ENCODE measurements at places on chromosomes 3 and 15.

DNA sequence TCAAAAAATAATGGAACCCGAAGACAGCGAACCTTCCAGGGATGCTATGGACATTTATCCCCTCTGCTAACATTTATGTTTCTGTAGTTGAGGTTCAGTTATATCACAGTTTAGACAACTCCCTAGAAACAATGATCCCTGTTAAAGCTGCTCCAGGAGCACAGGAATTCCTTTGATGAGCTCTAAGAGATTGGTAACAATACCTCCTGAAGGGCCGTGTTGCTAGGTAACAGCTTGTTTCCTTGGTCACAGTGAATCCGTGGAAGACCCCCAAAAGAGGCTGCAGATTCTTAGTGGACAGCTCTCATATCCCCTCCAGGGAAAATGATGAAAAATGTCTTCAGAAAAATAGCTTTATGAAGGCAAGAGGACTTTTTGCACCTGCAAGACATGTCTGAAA lies 160.2 kb downstream of the SERPINI1 start:
- no peak for DNase-seq

DNA sequence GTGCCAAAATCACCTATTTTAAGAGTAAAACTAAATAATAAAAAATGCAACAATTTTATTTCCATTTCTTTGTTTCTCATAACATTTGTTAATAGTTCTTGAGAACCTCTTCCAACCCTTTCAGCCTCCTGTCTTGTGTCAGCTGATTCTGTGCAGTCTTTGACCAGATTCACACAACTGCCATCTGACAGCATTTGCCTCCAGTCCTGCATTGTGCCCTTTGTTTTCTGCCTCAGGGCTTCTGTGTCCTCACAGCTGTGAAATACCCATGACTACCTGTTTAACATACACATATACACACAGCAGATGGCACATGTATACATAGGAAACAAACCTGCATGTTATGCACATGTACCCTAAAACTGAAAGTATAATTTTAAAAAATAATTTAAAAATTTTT lies 13.2 kb upstream of the CNTN6 start:
- DNase-seq, result no peak

DNA sequence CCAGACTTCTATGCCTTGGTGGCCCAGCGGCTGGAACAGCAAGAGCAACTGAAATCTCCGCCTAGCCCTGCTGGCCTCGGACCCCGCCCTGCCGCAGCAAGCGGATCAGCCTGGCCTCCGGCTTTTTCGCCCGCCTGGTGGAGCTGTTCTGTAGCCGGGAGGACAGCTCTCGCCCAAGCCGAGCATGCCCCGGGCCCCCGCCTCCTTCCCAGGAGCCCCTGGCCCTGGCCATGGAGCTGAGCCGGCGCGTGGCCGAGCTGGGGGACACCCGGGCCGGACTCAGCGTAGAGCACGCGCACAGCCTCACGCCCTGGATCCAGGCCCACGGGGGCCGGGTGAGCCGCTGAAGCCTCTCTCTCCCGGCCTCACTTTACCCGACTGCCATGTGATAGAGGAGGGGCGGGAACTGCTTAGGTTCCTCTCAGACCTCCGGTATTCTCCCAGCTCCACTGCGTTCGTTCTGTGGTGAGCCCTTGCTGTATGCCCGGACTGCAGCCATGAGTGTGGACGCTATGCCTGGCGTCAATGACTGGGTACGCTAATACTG lies 24.1 kb upstream of the MRPL3 start:
- peak; percentile 17 for DNase-seq

DNA sequence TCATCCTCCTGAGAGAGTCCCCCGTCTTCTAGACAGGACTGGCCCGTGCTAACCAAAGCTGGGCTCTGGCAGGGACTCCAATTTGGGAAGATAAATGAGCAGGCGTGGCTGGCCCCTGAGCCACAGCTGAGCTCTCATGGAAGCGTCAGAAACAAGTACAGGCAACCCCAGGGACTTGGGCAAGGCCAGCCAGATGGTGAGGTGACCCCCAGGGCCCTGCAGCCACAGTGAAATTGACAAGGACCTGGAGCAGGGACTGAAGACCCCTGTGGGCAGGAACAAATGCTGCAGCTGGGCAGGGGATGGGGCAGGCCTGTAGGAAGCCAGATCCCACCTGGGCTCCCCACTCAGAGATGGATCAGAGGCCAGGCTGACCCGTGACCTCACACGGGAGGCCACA lies 32.8 kb upstream of the CGNL1 start:
- DNase-seq, result no peak

GRCh38 chr15:72319985-72320671 lies at the start of gene CELF6:
Gene CELF6, minus strand, starts transcription at chr15:72320157. Its CDS starts 283 bp downstream, at chr15:72319874.
- DNase-seq, result peak; percentile 74

DNA sequence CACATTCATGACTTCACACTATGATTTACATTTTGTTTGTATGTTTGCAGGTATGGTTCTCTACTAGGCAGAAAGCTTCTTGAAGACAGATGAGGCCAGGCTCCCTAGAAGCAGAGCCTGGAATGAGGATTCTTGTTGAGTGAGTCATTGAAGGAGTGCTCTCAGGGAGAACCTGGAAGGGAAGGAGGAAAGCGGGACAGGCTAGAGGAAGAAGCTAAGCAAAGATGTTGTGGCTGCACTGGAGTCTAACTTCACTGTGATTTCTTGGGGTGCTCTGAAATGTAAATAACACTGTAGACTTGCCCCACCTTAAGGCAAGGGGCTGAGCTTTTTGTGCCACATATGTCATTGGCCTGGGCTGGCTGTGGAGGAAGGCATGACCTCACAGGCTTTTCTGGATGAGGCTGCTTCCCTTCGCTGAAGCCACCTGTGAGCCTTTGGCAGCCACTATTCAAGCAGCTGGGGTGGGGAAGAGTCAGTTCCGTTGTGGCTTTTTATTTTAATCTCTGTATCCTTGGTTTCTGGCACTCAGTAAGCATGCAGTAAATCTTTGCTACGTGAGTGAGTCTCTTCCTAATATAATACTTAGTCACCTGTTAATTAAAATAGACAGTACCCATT lies 307.3 kb downstream of the SV2B start:
- peak; percentile 8 for DNase-seq

DNA sequence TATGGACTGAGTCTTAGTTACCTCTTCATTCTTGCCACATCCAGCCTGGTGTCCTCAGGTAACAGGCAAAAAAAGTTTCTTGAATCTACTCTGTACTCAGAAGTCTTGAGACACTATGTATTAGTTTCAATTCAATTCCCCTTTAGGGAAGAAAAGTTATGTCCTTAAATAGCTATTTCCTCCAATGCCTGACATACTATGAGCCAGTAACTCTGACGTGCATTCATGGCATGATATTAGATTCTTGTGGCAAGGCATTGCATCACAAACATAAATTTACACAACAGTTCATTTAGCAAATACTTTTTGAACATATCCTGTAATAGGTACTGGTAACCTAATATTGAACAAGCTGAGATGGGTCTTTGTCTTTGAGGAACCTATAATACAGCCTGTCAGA lies 109.3 kb upstream of the FOXB1 start:
- DNase-seq, result no peak

DNA sequence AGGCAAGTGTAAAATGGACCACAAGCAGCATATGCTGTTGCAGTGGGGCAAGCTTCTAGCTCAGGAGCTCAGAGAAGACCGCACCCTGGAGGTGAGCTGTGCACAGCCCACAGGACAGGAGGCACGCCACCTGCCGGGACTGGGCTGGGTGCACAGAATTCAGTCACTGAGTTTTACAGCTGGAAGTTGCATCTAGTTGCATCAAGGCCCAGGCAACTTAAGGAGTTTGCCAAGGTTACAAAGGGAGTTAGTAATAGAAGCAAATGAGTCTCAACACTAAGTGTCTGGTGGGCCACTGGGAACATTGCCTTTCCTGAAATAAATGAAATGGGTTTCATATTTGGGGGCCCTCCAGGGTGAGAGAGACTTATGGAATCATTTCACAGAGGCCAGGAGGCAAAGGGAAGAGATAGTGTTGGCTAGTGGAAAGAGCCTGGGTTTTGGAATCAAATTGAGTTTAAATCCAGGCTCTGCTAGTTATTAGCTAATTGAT lies 36.0 kb upstream of the TIMP4 start:
- peak; percentile 51 for DNase-seq

- no peak for DNase-seq
These were observed 72.0 kb upstream of the ZBED2 start for GRCh38 chr3:111667170-111667569.

DNA sequence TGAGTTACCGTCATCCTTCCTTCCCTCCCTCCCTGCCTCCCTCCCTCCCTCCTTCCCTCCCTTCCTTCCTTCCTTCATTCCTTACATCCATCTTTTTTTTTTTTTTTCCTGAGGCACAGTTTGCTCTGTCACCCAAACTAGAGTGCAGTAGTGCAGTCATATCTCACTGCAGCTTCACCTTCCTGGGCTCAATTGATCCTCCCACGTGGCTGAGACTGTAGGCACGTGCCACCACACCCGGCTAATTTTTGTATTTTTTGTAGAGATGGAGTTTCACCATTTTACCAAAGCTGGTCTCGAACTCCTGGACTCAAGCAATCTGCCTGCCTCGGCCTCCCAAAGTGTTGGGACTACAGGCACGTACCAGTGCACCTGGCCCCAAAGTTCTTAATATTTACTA lies 25.8 kb downstream of the USP3 start:
- DNase-seq, result peak; percentile 24

DNA sequence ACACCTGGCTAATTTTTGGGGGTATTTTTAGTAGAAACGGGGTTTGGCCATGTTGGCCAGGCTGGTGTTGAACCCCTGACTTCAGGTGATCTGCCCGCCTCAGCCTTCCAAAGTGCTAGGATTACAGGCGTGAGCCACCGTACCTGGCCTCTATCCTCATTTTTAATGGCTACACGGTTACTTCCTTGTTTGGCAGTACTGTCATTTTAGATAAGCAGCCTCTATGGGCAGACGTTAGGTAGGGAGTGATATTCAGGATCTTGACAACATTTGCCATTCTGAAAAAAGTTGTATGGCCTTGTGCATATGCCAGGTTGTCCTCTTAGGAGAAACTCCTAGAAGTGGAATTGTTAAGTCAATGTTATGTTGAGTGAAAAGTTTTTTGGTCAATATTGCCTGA lies 141.7 kb downstream of the ITPR1 start:
- DNase-seq, result no peak

- DNase-seq, result no peak
These were observed 8.9 kb downstream of the SST start for GRCh38 chr3:187661267-187661666.

DNA sequence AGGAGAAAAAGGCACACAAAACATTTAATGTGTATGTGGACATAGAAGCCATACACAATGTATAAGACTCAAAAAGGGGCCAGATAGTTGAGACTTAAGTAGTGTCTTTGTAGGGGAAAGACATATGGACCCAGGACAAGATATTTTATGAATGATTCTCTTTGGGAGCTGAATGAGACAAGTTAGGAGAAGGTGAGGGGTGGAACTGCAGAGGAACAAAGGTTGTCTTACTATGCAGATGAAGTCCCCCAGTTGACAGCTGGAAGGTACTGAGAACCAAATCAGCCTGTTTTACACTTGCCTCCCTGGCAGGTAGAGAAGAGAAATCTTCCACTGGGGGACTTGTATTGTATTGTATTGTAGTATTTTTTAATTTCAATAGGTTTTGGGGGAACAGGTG lies 14.9 kb upstream of the GCNT3 start:
- DNase-seq, result no peak

GRCh38 chr3:191470080-191470479 lies 9.1 kb downstream of the PYDC2 start:
- DNase-seq, result no peak

DNA sequence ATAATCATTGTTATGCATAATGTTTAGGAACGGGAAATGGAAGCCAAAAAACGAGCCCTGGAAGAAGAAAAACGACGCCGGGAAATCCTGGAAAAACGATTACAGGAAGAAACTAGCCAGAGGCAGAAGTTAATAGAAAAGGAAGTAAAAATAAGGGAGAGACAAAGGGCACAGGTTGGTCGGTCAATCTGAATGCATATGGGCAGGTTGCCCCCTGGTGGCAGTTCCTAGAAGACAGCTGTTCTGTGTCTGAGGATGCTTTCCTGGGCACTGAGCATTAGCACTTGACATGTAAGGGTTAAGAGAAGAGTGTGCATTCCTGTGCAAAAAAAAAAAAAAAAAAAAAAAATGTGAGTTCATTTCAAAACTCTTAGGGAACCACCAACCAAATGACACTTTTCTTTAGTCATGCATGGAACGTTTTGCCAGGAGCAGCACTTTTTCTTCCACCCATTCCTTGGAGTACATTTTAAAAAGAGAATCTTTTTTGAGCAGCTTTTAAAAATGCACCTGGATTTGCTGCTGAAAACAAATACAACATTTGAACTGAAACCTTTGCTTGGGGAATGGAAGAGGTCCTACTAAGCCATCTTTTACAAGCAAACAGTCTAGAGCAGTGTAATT lies 11.1 kb upstream of the ABHD10 start:
- peak; percentile 80 for DNase-seq

DNA sequence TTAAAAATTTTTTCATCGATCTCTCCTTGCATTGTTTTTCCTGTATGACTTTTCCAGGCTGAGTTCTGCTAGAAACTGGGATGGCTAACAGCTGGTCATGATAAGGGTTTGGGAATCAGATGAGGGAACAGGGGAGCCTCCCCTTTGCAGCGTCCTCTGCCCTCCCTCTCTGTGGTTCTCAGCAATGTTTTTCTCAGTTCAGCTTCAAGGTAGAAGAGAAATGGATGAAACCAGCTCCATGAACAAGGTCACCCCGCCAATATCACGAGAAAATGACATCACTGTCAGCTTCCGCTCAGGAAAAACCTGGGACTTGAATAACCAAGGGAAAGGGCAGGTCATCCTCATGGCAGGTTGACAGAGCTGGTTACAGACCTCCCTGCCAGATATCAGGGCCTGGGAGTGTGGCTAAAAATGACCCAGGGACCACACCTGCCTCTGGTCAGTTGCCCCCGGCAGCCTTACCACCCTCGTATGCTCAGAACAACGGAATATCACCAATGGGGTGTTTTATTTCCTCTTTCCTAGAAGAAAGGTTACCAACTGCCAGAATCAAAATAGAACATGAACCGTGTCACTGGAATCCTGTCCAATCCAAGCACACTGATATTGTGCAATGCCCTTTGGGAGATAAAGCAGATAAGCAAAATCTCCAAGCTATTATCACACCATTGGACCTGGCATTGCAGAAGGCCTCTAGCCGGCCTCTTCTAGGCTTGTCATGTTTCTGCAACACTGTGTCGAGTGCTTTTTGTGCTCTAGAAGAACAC lies 26.1 kb downstream of the LSM3 start:
- DNase-seq, result no peak

DNA sequence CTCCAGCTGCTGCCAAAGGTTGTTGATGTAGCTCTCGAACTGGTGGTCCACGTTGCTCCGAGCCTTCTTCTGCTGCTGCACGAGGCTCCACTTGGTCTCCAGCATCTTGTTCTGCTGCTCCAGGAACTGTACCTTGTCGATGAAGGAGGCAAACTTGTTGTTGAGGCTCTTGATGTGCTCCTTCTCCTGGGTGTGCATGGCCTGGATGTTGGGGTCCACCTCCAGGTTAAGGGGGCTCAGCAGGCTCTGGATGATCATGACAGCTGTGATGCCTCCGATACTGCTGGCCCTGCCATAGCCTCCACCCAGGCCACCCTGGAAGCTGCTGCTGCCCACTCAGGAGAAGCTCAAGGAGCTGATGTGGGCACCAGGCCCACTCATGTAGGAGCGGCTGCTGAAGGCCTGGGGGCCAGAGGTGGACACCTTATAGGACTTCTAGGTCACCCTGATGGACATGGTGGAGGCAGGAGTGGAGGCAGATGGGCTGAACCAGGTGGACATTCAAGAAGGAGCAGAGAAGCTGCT lies 14.9 kb upstream of the PSTPIP1 start:
- DNase-seq, result no peak
